Mammary epithelial cell (primary cell): ENCODE measurements at places on chromosomes 6 and 20. TPM values are rescaled to one million over a fixed set of nuclear protein-coding genes. Genes with fewer than 3 reads are reported as not detected.
A peak's percentile ranks its signal among the peaks of the same experiment; 100 is the strongest.

Gene SNAP91
- polyA plus RNA-seq = not detected

Gene PGC
- polyA plus RNA-seq = not detected

- DNase-seq = no peak
Measured at GRCh38 chr6:141199074-141199473, 933.7 kb upstream of the GJE1 start.

- peak; percentile 35 for DNase-seq
Measured at GRCh38 chr20:59082077-59082740, 39.6 kb upstream of the PRELID3B start.

Gene TMEM170B
- polyA plus RNA-seq = 0.01 TPM

GRCh38 chr6:43413002-43413401 lies 14.3 kb upstream of the ABCC10 start:
- no peak for DNase-seq

GRCh38 chr20:1632178-1632577 lies 12.4 kb upstream of the SIRPB1 start:
- no peak for DNase-seq

GRCh38 chr6:17506962-17507361 lies 93.1 kb upstream of the FAM8A1 start:
- no peak for DNase-seq

GRCh38 chr6:71277926-71278600 lies 10.5 kb upstream of the OGFRL1 start:
- no peak for DNase-seq

DNA sequence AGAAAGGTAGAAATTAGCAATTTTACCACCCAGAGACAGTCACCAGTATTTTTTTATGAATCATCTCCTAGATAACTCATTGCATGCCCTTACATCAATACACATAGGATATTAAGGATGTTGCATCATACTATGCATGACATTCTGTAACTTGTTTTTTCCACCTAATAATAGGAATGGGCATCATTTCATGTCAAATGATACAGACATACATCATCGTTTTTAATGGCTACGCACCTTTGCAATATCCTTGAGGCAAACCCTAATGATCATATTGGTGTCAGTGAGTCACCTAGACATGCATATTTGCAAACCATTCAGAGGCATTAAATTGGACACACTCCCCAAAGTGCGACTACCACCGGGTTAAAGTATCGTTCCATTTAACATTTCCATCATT lies 309.7 kb upstream of the AGPAT4 start:
- peak; percentile 4 for DNase-seq

- no peak for DNase-seq
Measured at GRCh38 chr6:56231827-56232226, 15.6 kb downstream of the COL21A1 start.

- DNase-seq = no peak
Measured at GRCh38 chr6:134631398-134631924, 313.5 kb upstream of the SGK1 start.
